NCI-H1105 treated with DMSO at 0.1 percent for 48 hours (cell line): ENCODE measurements at places on chromosomes 16 and 17.

GRCh38 chr17:27817731-27818130 is 17.4 kb upstream of the NOS2 start:
- no peak for DNase-seq

- DNase-seq = no peak
Measured at GRCh38 chr17:15742921-15743320, 10.8 kb downstream of the TBC1D26 start.

DNA sequence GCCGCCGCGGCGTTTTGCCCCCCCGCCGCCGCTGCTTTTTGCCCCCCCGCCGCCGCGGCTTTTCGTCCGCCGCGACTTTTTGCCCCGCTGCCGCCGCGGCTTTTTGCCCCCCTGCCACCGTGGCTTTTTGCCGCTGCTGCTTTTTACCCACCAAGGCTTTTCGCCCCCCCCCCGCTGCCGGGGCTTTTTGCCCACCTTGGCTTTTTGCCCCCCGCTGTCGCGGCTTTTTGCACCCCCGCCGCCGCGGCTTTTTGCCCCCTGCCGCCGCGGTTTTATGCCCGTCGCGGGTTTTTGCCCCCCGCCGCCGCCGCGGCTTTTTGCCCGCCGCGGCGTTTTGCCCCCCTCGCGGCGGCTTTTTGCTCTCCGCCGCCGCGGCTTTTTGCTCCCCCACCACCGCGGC is 1343.0 kb downstream of the TP53TG3F start:
- no peak for DNase-seq

- no peak for DNase-seq
Measured at GRCh38 chr16:81502396-81503070, 57.9 kb downstream of the CMIP start.

DNA sequence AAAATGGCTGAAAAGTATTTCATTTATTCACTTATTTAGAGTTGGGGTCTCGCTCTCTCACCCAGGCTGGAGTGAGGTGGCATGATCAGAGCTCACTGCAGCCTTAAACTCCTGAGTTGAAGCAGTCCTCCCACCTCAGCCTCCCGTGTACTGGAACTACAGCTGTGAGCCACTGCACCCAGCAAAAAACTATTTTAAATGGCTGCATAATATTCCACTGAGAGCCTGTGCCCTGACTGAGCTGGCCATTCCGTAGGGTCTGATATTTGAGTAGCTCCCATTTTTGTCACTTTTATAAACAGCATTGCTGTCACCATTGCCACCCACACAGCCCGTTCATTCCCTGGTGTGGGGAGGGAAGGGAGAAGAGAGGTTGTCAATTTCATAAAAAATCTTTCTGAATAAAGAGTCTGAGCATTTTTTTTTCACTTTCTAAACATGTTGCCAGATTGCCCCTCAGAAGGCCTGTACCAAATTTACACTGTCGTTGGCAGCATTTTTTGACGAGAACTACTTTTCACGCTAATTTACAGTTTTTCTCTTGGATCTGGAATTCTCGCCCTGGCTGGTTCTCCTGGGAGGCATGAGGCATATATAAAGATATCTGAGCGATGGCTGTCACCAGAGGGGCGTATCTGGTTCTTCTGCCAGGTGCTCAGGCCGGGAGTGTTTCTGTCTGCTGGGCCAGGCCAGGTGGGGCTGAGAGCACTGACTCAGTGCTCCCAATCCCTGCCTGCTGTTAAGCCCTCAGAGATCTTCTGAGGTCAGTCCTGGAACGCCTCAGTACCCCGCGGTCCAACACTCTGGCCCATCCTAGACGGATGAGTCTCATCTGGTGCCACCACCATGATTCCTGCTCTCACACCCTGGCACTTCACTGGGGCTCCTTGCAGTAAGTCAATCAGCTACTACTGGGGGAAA is 7.2 kb upstream of the KIFC3 start:
- no peak for DNase-seq

DNA sequence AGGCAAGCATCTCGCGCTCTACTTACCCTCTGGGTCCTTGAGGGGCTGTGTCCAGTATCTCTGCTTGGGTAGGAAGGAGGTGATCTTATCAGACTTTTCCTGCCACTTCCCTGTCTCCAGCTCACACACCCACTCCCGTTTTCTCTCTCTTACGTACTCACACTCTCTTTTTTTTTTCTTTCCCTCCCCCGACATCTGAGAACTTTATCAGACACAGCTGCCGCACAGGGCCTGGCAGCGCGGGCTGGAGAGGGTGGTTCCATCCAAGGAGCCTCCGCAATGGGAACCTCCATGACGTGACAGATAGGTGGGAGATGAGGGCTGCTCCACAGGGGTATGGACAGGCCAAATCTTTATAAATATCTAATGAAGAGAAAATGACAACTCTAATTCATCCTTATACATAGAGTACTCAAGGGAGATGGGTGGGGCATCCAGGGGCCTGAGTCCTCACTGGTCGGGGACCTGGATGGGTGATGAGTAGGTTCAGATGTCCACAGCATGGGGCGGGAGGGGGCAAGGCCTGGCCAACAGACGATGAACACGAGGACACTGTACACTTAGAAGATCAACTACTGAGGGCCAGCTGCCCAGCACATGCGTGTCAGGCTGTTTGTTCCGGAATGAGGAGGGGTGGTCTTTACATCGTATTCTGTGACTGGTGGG is 23.3 kb downstream of the MINK1 start:
- no peak for DNase-seq

- no peak for DNase-seq
Measured at GRCh38 chr16:86199182-86199581, 300.2 kb downstream of the IRF8 start.
